Endothelial cell of umbilical vein (primary cell): ENCODE measurements at places on chromosomes 5 and 9. TPM values are rescaled to one million over a fixed set of nuclear protein-coding genes. Genes with fewer than 3 reads are reported as not detected.
A peak's percentile ranks its signal among the peaks of the same experiment; 100 is the strongest.

The SPINK6 gene
- total RNA-seq = not detected in 2 replicates

DNA sequence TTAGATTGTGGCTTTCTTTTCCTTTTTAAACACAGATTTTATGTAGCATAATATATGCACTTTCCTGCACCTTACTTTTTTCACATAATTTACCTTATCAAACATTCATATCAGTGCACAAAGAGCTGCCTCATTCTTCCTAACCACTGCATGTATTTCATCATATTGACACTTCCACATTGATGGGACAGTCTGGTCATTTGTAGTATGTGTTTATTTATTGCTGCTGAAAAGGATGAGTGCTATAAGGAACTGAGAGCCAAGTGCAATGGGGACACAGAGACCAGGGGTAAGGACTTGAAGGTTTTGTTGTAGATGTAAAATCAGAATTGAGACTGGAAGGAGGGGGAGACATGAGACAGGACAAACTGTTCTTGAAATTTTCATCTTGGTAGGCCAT, 193.8 kb downstream of the SMARCA2 start:
- DNase-seq = peak; percentile 6

The FAF2 gene
- 43.5 and 50.1 TPM in 2 replicates for total RNA-seq

The FRRS1L gene
- total RNA-seq = 0.05 TPM in 1 of 2 replicates, not detected in the other

GRCh38 chr9:101567725-101568350, 26.9 kb downstream of the PPP3R2 start:
- DNase-seq = no peak

GRCh38 chr5:154817815-154818214, 32.6 kb downstream of the FAXDC2 start:
- no peak for DNase-seq
